A172 (cell line): ENCODE measurements at places on chromosomes 12 and 14. TPM values are rescaled to one million over a fixed set of nuclear protein-coding genes. Genes with fewer than 3 reads are reported as not detected.

DNA sequence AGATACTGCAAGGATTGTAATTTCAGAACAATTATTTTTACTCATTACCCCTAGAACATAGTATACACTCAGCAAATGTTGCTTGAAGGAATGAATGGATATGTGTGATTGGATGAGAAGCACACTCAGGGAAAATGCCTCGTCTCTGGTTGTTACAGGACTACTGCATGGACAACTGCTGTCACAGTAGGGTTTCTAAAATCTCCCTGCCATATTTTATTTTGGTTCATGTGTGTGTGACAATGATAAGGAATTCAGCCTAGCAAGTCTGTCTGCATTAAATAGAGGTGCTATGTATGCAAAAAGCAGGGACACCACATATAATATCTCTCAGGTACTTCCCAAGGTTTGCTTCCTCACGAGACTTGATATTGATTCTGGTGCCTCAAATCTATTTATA is 1.4 kb downstream of the PTPRR start:
- no peak for DNase-seq

- no peak for DNase-seq
Observed at GRCh38 chr12:109797905-109798669, 35.1 kb downstream of the TRPV4 start.

DNA sequence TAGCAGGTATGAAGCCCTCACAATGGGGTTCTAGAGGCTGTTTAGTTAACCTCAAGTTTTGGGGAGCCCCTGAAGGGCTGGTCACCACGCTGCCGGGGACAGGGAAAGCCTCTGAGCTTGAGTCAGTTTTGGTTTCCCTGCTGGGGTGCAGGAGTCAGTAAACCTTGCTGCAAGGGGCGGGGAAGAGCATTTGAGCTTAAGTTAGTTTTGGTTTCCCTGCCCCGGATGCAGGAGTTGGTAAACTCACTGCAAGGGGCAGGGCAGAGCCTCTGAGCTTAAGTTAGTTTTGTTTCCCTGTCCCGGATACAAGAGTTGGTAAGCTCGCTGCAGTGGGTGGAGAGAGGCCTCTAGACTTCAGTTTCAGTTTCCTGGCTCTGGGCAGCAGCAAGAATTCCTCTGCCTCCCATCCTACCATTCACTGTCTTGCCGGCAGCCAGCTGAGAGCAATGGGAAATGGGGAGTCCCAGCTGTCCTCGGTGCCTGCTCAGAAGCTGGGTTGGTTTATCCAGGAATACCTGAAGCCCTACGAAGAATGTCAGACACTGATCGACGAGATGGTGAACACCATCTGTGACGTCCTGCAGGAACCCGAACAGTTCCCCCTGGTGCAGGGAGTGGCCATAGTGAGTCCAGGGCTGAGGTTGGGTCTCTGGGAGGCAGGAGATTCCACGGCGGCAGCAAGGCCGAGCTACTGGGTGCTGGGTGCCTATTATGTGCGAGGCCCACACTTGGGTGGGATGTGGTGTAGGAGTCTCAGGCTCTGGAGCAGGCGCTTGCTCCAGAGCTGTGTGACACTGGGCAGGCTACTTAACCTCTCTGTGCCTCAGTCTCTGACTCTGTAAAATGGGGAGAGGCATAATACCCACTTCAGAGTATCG is at the start of gene OAS2:
TSS of gene OAS2 (plus strand) at position 357 of the 878 bp plus-strand sequence. CDS start at position 447, 90 bp downstream.
- peak; percentile 52 for DNase-seq

Gene TMEM52B
- total RNA-seq, result 3.4 and 10.9 TPM in 2 replicates

- no peak for DNase-seq
Observed at GRCh38 chr12:51012570-51013236, 13.5 kb downstream of the SLC11A2 start.

Gene CLEC4E
- total RNA-seq, result not detected in 2 replicates

Gene CCDC38
- total RNA-seq, result 0.07 TPM in 1 of 2 replicates, not detected in the other

DNA sequence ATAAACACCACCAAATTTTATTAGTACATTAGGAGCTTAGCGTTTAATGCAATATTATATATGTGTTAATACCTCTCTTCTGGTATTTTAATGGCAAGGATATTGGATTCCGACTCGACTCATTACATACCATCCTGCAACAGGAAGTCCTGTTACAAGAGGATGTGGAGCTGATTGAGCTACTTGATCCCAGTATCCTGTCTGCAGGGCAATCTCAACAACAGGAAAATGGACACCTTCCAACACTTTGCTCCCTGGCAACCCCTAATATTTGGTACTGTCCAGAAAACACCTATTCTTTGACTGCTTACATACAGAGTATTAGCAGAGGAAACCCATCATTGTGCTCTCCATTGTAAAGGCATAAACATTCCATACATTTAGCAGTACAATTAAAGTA is 45.2 kb downstream of the VEZT start:
- DNase-seq, result no peak

DNA sequence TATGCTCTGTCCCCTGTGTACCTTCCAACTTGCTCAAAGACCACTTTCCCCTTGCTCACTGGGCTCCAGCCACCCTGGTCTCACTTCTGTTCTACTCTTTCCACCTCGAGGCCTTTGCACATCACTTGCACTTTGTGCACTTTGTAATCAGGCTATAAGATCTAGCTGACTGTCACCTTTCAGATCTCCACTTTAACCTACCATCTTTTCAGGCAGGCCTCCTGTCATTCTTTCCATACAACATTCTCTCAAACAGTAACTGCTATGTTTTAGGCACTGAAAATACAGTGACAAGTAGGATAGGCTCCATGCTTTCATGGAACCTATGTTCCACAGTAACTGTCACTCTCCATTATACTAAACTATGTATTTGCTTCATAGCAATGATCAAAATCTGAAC is 14.0 kb downstream of the CPM start:
- DNase-seq, result no peak

Gene ANKLE2
- total RNA-seq, result 98.6 and 101 TPM in 2 replicates

Gene AJUBA
- 47.5 and 65.5 TPM in 2 replicates for total RNA-seq

- DNase-seq, result peak; percentile 8
Observed at GRCh38 chr14:88868558-88869159, 44.2 kb downstream of the TTC8 start.

Gene CISTR
- not detected in 2 replicates for total RNA-seq

- DNase-seq, result no peak
Observed at GRCh38 chr14:93073910-93074769, 41.6 kb downstream of the ITPK1 start.

Gene HOXC12
- not detected in 2 replicates for total RNA-seq

- DNase-seq, result no peak
Observed at GRCh38 chr14:93654599-93654998, 133.7 kb downstream of the PRIMA1 start.

- no peak for DNase-seq
Observed at GRCh38 chr12:80162177-80162576, 62.8 kb downstream of the OTOGL start.

GRCh38 chr14:46887144-46887543 is 235.6 kb upstream of the RPL10L start:
- DNase-seq, result no peak

- DNase-seq, result no peak
Observed at GRCh38 chr12:112122823-112123690, 2.3 kb upstream of the TRAFD1 start.

DNA sequence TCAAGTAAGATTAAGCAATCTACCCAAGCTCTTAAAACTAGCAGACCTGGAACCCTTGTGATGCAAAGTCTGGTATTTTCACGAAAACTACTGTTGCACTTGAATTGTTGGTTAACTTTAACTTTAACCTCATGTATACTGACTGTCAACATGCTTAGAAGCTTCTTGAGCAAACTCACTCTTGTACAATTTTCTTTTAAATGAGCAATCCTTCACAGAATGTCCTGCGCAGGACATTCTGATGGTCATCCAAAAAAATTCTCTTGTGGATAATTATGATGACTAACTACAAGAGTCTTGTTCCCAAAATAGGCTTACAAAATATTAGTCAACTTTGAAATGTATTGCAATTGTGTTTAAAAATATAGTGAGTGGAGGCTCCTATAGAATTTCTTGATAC is 54.0 kb upstream of the PDE3A start:
- DNase-seq, result peak; percentile 6

GRCh38 chr12:6340032-6340638 is 1.7 kb downstream of the TNFRSF1A start:
- peak; percentile 33 for DNase-seq

Gene STON2
- 0.52 and 1.6 TPM in 2 replicates for total RNA-seq
